ENCODE measurements at places on chromosomes 2 and 18.

- no peak for DNase-seq
Observed at GRCh38 chr18:57586251-57587049, at the start of gene FECH. Gene FECH (minus strand): TSS chr18:57586702. CDS start chr18:57586620, 82 bp downstream.

GRCh38 chr2:113879457-113879856, 10.4 kb upstream of the ACTR3 start:
- DNase-seq: no peak

DNA sequence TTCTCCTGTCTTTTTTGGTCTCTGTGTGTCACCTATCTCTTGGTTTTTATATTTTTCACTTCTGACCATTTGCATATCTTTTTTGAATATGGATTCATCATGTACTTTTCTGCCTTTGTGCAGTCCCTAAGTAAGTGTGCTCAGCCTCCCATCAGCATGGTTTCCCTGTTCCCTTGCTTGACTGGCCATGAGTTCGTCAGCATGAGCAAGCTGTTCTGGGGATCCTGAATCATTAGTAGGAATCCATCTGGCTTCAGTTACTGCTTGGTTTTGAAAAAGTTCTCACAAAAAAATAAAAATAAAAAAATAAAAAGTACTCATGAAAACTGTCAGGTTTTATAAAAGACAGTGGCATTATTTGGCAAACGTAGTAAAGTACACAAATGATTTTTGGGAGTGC, 144.1 kb downstream of the NCOA1 start:
- DNase-seq: no peak

- DNase-seq: no peak
Observed at GRCh38 chr18:47794725-47795433, 135.6 kb downstream of the SMAD2 start.

- DNase-seq: no peak
Observed at GRCh38 chr2:98522854-98523253, 78.2 kb downstream of the INPP4A start.

DNA sequence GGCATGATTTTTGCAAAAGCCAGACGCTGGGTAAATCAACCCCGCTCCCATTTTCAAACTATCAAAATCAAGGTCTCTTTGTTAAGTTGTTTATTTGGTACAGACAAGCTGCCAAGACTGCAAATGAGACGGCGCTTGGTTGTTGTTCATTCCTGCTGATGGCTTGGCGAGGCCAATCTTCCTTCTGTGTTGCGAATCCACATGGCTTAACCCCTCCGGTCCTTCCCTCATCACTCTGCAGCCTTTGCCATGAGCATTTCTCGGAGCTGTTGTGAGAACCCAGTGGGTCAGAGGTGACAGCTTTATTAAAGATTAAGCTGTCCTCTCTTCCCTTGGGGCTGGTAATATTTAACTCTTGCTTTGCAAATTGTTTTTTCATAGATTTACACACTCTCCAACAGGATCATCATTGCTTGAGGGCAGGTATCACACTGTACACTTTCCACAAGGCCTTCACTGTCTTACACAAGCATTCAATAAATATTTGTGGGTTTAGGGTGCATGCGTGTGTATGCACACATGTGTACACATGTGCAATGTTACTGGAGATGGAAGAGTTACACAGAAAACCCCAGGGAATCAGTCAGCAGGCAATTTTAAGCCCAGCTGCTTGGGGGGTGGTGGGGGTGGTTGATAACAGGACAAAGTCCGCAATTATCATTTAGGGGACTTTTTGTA, 27.8 kb upstream of the KCNF1 start:
- no peak for DNase-seq

DNA sequence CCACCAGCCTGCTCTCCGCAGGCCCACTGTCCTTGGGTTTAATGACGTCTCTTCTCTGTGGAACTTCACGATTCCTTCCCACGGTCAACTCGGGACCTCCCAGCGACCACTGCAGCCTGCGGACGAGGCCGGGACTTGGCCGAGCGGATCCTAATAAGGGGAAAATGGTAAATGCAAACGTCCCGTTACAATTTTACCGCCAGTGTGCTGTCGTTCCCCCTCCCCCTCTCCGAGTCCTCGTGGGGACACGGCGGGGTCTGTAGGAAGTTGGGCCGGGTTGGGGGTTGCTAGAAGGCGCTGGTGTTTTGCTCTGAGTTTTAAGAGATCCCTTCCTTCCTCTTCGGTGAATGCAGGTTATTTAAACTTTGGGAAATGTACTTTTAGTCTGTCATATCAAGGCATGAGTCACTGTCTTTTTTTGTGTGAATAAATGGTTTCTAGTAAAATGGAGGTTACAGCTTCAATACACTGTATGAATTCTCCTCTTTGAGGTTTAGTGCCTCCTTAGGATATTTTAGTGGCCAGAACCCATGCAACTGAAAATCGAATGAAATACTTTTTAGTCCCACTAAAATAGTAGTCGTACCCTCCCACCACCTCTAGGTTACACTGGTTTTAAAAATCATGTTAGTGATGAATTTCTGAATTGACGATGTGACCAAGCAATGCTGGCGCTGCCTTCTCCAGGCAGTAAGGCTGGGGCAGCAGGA, 2.3 kb downstream of the HOXD11 start:
- no peak for DNase-seq

GRCh38 chr2:190504912-190505311, 29.6 kb downstream of the NEMP2 start:
- DNase-seq: no peak
